ENCODE measurements at places on chromosomes 5 and 9.

- no peak for DNase-seq
These were observed 4.2 kb downstream of the LOX start for GRCh38 chr5:122073864-122074263.

DNA sequence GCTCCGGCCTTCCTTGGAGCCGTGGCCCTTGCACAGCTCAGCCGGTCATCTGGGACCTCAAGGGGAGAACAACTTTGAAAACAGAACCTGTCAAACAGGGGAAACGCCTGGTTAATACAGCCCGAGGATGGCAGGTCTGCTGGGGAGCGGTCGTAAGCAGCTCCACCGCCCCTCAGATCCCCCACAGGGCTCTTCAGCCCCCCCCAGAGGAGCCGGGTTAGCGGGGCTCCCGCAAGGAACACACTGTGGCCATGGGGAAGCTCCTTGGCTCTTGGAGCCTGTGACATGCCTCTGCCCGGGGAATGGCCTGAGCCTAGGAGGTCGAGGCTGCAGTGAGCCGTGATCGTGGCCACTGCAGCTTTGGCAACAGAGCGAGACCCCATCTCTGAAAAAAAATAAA is 6.8 kb downstream of the TMEM250 start:
- no peak for DNase-seq

- DNase-seq: no peak
These were observed 20.2 kb upstream of the EGFL7 start for GRCh38 chr9:136642439-136642921.

DNA sequence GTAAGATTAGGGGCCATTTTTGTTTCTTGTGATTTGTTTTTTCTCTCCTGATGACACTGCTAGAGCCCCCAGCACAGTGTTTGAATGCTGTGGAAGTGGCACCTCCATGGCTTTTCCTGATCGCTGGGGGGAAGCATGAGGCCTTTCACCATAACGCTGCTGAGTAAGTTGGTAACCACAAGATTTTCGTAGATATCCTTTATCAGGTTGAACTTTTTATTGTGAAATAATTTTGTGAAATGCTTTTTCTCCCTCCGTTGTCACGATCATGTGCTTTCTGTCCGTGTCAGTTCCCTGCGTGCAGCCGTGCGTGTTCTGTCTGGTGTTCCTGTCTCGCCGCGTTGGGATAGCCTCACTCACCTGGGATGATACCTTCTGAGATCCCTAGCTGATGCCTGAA is 59.4 kb downstream of the EHMT1 start:
- DNase-seq: no peak

GRCh38 chr9:97966493-97966892 is 16.6 kb upstream of the ANP32B start:
- DNase-seq: no peak

DNA sequence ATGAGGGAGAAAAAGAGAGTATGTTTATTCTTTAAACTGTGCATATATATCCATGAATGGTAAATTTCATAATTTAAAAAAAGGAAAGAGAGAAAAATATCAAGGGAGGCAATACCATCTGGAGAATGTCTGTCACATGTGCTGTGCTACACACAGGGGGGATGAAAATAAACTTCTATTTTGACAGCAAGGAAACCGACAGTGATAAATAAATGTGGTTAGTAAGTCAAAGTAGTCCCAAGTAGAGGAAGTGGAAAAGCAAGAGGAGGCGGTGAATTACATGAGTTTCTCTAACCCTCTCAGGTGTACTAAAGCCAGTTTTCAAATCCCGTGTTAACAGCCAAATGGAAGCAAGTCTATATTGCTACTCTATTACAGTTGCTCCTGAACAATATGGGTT is 83.3 kb downstream of the ICE1 start:
- DNase-seq: no peak

GRCh38 chr5:163434401-163434866 is 3.0 kb upstream of the CCNG1 start:
- DNase-seq: peak; percentile 19

- no peak for DNase-seq
These were observed 547.3 kb upstream of the C9orf72 start for GRCh38 chr9:28120626-28121025.

GRCh38 chr5:4053136-4053535 is 457.5 kb downstream of the IRX1 start:
- no peak for DNase-seq

- DNase-seq: no peak
These were observed 295.7 kb downstream of the EDIL3 start for GRCh38 chr5:84088996-84089395.

- no peak for DNase-seq
These were observed 232.7 kb downstream of the CCDC171 start for GRCh38 chr9:15785584-15785983.

DNA sequence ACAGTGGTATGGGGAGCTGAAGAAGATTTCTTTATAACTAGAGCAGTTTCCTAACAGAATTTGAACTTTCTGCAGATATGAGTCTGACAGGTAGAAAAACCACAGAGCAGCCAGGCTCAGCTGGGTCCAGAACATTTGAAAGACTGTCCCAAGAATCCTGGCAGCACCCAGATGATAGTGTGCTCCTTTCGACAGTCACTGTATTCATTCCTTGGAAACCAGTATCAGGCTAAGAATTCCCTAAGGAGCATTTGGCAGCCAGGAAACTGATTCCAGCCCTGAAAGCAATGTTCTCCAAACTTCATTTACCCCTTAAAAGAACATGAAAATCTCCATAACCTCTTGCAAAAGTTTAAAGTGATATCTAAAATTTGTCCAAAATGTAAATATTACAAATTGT is 123.0 kb upstream of the MTAP start:
- DNase-seq: no peak

DNA sequence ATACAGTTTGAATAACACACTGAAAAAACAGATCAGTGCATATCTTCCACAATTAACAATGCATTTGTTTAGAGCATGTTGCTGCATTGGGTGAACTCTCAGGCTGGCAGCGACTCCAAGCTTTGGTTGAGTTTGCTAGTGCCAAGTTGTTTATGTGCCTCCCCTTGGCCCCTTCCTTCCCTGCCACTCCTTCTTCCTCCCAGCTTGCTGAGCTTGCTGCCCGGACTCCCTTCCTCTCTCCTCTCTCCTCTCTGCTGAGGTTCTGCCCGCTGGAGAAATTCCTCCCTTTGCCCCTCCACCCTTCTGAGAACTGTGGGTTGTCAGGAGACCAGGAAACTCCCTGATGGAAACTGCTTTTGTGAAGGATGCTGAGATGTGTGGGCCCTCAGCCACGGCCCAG is 247.3 kb downstream of the PDZD2 start:
- no peak for DNase-seq

DNA sequence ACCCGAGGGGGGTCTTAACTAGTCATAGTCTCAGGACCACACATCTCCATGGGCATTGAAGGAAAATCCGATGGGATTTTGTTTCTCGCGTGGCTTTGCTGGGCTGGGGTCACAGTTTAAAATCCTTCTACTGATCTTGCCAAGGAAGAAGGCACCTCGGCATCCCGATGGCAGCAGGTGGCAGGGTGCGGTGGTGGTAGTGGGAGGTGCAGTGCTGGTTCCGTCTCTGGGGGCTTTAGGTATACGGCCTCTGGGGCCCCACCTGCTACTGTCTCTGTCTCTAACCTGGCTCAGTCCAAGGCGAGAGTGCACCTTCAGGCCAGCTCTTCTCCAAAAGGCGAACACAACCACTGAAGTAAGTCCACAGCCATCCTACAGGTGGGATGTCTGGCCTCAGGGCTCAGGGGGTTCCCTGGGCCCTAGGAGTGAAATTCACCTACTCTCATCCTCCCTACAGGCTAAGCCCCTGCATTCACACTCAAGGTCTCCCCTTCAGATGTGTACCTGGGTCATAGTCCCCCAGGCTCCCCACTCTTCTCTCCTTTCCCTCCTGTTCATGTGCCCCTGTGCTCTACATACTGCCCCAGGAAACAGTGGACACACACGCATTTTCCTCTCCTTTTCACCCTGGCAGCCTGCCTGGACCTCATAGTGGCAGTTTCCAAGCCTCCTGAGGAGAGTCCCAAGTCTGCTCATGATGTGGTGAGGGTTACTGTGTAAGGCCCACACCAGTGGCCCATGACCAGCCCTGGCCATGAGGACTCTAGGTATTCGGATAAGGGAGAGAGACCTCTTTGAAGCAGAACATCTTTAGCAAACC is 736 bp upstream of the FCN2 start:
- DNase-seq: no peak

DNA sequence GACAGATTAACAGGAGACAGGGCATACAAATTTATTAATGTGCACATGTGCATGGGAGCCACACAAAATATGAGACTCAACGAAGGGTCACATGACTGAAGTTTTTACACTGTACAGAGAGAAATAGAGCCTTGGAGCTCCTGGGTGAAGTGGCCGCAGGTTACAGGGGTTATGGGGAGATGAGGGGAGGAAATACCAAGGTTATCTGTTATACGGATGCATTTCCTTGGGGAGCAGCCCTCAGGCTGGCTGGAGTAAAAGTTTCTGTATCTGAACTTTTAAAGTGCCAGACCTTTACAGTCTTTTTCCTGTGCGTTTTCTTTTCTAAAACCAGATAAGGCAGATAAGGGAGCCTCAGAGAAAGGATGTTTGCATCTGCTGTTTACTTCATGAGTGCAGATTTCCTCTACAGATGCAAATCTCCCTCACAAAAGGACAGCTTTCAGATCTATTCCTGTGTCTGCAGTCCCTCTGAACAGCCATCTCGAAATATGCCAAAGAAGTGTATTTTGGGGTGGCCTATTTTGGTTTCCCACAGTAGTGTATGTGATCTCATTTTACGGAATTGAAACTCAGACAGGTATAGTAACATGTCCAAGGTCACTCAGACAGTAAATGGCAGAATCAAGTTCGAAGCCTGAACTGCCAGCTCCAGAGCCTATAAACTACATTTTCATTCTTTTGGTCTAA is 139.3 kb upstream of the FBXL17 start:
- no peak for DNase-seq

- DNase-seq: no peak
These were observed 1.5 kb downstream of the PKN3 start for GRCh38 chr9:128703616-128704355.

DNA sequence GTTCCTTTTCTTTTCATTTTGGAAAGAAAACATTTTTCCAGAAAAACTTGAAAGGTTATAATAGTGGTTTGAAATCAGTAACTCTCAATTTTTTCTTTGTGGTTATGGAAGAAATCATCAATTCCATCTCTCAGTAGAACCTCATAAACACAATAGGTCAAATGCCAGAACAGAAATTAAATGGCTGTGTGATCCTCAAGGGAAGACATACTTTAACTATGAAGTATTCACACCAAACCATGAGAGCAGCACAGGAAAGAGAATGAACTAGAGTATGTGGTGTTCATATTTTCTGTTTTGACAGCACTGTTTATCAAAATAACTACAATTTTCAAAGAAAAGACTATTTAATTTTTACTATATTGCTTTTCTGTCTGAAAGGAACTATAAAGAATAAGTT is 29.7 kb upstream of the EFNA5 start:
- no peak for DNase-seq

Data from stimulated activated CD4-positive, alpha-beta T cell treated with anti-CD3 and anti-CD28 coated beads, Interleukin-2, amount 100 ng/mL, for 4 hours (primary cell).